Stimulated activated CD4-positive, alpha-beta T cell treated with anti-CD3 and anti-CD28 coated beads, Interleukin-2, amount 100 ng/mL, for 4 hours (primary cell): ENCODE measurements at places on chromosomes 6 and 20.

DNA sequence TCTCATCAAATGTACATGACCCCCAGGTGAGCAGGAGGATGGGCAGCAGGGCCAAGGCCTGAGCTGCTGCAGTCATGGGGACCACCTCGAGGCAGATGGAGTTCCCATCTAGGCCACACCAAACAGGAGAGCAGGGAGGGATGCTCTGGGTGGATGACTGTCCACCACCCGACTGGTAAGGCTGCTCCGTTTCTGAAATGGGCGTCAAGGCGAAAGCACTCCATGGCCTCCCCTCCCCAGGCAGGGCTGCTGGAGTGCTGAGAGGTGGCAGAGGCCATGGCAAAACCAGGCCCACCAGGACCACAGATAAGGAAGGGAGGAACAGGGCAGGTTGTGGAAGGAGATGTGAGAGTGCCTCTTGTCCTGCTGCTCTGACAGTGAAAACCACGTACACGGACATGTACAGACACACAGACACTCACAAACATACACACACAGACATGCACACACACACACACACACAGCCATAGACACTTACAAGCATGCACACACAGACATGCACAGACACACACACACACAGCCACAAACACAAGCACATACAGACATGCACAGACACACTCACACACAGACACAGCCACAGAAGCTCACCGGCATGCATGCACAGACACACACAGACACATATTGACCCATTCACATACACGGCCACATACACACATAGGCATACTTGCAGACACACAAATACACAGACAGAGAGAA is 93.2 kb downstream of the PSMG4 start:
- no peak for DNase-seq

- no peak for DNase-seq
Measured at GRCh38 chr6:160239929-160240690, 18.5 kb downstream of the SLC22A2 start.

- DNase-seq: no peak
Measured at GRCh38 chr6:14281811-14282660, 164.5 kb downstream of the CD83 start.

GRCh38 chr6:161481786-161482516 is 208.1 kb upstream of the AGPAT4 start:
- DNase-seq: no peak

- DNase-seq: no peak
Measured at GRCh38 chr20:6767536-6768227, at the start of gene BMP2. Gene BMP2, plus strand, starts transcription at chr20:6767686. Its CDS starts 2,441 bp downstream, at chr20:6770127.

- no peak for DNase-seq
Measured at GRCh38 chr6:147621263-147621662, 112.8 kb downstream of the SAMD5 start.

DNA sequence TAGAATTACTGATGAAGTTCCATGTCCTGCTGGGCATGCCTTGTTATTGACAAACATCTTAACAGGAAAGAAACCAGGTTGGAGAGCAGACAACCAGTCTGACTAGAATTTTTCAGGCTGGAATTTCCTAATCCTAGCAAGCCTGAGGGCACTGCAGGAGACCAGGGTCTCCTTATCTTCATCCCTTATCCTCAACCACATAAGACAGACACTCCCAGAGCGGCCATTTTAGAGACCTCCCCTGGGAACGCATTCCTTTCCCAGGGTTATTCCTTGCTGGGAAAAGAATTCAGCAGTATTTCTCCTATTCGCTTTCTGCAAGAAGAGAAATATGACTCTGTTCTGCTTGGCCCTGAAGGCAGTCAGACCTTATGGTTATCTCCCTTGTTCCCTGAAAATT is 803.7 kb downstream of the GRIK2 start:
- DNase-seq: no peak

GRCh38 chr6:51323056-51323455 is 504.4 kb downstream of the TFAP2B start:
- DNase-seq: no peak

- no peak for DNase-seq
Measured at GRCh38 chr20:19502169-19502568, 255.9 kb upstream of the RIN2 start.
